ENCODE measurements at places on chromosomes 1 and 21.

- no peak for DNase-seq
Observed at GRCh38 chr1:234531151-234531635, 52.2 kb upstream of the TARBP1 start.

GRCh38 chr1:240794046-240794843 lies 182.3 kb upstream of the GREM2 start:
- no peak for DNase-seq

DNA sequence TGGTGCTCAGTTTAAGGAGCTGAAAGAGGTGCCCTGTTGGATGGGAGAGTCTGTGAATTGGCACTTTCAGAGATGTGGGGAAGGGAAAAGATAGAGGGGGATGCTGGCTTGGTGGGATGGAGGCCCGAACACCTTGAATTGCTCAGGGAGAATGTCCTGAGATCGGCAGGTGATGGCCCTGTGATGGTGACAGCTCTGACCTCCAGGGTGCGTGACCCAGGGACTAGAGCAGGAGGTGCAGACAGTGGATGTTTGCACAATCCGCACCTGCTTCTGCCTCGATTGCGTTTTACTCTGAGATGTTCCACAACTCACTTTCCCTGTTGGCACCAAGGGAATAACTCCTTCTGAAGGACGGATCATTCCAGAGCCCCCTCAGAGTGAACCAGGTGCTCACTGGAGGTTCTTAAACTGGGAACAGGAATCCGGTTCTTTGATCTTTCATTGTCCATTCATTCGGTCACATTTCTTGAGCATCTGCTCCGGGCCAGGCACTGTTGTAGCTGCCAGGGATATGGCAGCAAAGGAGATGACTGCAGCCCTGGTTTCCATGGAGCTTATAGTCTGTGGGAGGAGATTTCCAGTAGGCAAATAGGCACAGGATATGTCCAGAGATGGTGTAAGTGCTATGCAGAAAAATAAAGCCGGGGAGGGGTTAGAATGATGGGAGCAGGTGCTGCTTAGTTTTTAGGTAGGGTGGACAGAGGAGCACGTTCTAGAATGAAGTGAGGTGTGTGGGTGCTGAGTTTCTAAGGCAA lies 226.6 kb upstream of the TMEM51 start:
- no peak for DNase-seq

- no peak for DNase-seq
Observed at GRCh38 chr1:3350506-3351261, 103.8 kb upstream of the ARHGEF16 start.

DNA sequence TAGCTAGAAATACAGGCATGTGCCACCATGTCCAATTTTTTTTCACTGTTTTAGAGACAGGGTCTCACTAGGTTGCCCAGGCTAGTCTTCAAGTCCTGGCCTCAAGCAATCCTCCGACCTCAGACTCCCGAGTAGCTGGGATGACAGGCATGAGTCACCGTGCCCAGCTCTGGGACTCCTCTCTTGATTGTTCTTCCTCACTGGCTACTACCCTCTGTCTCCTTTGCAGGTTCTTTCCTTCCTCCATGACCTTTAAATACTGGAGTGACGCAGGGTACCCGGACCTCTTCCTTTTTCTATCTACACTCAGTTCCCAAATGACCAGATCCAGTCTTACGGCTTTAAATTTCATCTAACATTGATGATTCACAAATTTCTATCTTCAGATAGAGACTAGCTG lies 34.9 kb downstream of the ASH1L start:
- peak; percentile 16 for DNase-seq

GRCh38 chr1:216919060-216919970 lies 196.1 kb upstream of the ESRRG start:
- no peak for DNase-seq

DNA sequence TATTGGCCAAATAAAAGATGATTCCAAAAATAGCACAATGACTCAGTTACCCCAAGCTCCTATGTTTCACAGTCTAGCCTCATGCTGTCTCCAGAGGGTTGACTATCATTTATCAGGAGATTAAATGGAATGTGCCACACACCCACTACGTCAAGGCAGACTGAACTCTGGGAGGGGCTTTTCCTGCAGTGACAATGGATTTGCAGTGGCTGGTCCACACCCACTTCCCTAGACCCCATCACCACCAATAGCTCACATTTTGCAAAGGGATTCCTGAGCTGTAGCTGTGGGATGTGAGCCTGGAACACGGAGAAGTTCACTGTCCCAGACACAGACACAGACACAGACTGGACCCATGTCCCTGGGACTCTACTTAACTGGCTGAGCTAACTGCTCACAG lies 77.1 kb downstream of the HLCS start:
- no peak for DNase-seq

DNA sequence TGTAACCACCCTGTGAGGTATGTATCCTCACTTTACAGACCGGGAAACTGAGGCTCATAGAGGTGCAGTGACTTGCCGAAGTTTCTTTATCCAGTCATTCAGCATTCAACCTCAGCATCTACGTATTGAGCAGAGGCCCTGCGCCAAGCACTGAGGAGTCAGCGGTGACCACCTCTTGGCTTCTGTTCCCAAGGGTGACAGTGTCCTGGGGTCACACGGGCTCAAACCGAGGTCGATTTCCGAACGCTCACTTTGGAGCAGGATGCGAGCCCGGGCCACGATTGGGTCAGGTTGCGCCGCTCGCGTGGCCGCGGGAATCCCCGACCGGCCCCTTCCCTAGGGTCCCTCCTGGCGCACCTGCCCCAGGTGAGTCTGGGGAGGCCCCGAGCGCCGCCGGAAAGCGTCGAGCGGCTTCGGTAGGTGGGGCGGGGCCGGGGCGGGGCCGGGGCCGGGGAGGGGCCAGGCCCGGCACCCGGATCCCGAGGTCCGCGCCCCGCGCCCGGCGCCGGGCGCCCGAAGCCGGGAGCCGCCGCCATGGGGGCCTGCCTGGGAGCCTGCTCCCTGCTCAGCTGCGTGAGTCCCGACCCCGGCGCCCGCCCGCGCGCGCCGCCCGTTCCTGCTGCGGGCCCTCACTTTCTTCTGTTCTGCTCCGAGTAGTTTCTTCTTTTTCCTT lies at the start of gene SERINC2:
Gene SERINC2 (plus strand): TSS at position 482 of the 673 bp plus-strand sequence. CDS start 53 bp downstream, at position 535.
- peak; percentile 42 for DNase-seq

DNA sequence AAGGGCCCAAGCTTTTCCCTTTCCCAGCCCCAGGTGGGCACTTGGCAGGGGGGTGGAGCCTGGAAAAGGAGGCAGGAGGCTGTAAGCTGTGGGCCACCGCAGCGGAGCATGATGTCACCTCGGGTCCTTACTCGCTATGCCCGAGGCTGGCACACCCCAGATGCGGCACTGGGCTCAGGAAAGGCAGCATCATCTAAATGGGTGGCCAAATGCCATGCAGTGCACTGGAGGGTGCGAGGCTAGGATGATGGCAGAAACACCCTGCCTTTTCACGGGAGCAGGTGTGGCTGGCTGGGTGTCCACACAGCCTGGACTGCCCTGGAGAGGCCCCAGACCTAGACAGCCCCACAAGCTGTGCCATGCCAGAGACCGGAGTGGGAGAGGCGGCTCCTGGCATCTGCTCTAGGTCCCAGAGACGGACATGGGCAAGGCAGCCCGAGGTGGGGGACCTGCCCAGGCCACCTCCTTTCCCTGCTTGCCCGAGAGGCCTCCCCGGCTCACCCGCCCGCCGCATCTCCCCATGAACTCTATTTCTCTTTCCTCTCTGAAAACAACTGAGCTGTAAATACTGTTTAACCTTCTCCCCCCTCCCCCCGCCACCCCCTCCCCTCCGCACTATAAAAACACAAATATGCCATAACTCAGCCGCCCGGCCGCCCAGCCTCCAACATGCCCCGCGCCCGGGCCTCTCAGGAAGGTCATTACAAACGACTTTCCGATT lies 124.7 kb downstream of the CASZ1 start:
- DNase-seq, result no peak

GRCh38 chr21:26169611-26170470 lies 729 bp downstream of the APP start:
- peak; percentile 85 for DNase-seq

DNA sequence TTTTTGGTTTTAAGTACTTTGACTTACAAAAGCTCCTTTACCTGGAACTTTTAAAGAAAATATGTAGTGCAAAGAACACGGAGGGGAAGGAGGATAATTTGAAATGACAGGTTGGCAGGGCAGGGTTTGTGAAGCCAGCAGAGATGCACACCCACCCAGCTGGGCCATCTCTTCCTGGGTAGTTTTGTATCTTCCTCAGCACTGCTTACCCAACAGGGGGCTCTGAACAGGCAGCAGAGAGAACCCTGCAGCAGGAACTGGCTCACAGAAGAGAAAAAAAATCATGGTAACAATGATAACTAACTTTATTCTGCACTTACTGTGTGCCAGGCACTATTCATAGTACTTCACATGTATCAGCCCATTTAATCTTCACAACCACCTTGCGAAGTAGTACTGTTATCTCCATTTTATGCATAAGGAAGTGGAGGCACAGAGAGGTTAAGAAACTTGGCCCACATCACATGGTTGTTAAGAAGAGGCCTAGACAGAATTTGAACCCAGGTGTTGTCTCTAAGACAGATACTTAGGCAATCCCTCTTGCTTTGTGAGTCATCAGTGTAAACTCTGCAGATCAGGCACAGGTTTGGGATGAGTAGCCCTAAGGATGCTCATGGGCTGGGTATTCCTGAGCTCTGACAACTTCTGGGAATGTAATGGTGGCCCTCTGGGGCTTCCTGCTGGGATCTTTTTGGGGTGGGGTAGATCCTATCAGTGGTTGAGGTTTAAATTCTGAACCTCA lies 60.8 kb downstream of the ELK4 start:
- DNase-seq, result no peak

DNA sequence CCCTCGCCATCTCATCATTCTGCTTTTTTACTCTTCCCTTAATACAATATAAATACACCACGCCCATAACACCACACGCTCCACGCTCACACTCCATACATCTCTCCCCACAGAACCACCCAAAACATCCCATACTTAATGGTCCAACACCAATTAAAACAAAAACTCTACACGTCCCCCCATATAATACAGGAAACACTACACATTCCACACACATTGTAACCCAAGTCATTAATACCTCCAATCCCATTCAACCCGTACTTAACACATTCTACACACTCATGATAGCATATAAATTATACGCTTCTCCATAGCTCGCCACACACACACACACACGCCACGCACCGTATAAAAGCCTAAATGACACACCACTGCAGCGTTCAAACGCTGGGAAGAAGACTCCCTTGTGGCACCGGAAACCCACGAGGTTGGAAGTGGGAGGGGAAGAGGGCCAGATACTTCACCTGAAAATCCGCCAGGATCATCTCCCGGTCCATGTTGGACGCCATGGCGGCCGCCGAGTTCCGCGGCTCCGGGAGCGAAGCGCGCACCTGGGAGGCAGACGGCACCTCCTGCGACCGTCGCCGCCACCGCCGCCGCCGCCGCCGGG lies 659 bp downstream of the FAF1 start:
- peak; percentile 55 for DNase-seq

DNA sequence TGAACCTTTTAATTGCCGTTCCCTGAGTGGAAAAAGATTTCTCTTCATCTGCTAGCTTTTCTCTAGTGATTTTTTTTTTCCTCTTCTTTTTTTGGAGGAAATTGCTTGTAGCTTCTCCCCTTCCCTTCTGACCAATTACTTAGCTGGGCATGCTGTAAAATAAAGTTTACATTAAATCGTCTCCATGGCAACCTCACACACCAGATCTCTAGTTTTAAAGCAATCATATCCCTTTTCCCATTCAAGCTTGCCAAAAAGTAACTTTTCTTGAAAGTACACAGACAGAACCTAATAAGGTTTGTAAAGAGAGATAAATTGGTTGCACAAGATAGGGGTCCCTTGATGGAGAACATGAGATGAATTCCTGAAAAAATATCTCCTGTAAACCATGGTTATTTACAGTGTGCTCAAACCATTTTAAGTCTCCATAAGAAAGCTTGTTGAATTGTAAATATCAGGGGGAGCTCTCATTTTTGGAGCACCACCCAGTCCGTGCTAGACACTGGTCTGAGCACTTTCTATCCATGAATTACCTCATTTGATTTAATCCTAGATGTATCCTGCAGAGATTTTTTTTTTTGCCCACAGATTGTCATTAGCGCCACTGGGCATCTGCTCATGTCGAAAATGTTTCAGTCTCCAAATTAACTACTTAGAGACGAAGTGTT lies 32.6 kb upstream of the HTR1D start:
- peak; percentile 8 for DNase-seq

DNA sequence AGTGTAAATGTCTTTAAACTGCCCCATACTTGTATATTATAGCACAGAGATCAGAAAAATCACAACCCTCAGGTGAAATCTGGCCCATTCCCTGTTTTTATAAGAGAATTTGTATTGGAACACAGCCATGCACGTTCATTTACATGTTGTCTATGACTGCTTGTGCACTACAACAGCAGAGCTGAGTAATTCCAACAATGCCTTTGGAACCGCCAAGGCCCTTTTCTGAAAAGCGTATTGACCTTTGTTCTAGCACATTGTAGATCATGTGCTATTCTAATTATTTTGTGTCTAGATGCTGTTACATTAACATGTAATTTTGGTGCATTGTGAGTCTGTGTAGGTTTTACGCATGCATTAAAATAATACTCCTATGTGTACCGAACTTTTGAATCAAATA lies 339.6 kb downstream of the CHRM3 start:
- no peak for DNase-seq

GRCh38 chr1:79304131-79304530 lies 297.6 kb upstream of the ADGRL4 start:
- DNase-seq, result no peak

- peak; percentile 98 for DNase-seq
Observed at GRCh38 chr1:218674280-218674773, 329.2 kb downstream of the TGFB2 start.

DNA sequence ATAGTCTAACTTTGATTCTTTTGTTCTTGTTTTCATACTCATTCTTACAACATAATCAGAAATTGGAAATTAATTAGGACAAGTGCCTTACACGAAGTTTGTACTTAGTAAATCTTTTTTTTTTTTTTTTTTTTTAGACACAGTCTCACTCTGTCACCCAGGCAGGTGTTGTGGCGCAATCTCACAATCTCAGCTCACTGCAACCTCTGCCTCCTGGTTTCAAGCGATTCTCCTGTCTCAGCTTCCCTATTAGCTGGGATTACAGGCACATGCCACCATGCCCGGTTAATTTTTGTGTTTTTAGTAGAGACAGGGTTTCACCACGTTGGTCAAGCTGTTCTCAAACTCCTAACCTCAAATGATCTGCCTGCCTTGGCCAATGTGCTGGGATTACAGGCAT lies 12.4 kb downstream of the CHAF1B start:
- no peak for DNase-seq

GRCh38 chr1:187987236-187987776 lies 1158.6 kb downstream of the PLA2G4A start:
- DNase-seq, result no peak

Measured in mesendoderm (in vitro differentiated cells).